ENCODE measurements at places on chromosomes 1 and 21.

DNA sequence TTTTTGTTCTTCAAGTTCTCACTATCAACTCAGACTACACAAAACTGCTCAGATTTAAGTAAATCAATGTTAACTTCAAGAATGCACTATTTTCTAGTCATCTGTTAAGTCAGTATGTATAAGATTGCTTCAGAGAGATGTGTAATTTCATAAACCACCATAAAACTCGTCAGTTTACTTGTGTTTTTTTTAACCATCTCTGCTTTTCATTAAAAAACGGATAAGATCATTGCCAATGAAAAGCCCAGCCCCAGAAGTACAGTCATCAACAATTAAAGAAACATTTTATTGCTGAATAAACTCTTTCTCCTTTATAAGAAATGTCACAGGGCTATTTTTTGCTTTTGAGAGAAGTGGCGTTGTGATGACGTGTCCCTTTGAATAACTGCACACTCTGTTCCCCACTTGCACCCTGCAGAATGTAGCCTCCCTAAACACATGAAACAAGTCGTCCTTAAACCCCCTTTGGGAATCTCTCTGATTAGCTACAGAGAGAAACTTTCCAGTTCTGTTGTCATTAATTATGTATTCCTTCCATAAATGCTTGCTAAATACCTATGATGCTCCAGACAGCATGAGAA is 202.7 kb upstream of the FOXD3 start:
- DNase-seq: no peak

GRCh38 chr1:246267896-246268295 is 239.2 kb downstream of the SMYD3 start:
- no peak for DNase-seq

- no peak for DNase-seq
Measured at GRCh38 chr1:53285546-53285945, 42.3 kb downstream of the LRP8 start.

DNA sequence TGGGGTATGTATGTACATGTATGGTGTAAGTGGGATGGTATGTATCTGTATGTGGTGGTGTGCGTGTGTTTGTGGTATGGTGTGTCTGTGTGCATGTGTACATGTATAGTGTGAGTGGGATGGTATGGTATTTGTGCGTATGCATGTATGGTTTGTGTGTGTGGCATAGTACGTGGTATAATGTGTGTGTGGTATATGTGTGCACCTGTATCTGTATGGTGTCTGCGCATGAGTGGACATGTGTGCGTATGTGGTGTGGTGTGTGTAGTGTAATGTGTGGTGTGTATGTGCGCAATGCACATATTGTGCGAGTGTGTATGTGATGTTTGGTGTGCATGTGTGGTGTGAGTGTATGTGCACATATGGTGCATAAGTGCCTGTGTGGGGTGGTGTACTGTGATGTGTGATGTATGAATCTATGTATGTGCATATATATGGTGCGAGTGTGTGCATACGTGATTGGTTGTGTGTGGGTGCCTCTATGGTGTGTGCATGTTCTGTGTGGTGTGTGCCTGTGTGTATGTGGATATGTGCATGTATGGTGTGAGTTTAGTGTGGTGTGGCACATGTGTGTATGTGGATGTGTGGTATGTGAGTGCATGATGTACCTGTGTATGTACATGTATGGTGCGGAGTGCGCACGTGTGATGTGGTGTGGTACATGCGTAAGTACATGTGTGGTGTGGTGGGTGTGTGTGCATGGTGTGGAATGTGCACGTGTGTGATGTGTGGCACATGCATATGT is 38.8 kb downstream of the WDR4 start:
- DNase-seq: no peak

DNA sequence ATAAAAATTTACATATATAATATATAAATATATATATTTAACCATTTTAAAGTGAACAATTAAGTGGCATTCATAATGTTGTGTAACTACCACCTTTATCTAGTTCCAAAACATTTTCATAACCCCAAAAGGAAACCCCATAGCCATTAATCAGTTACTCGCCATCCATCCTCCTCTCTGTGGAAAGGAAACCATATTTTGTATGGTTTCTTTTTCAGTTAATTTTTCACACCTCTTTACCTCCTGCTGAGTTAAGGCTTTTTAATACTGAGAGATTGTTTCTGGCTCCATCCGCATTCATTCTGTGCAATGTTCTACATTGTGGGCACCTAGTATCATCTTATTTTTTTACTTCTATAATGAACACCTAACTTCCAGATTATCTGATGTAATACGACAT is 512.1 kb downstream of the LMO4 start:
- no peak for DNase-seq

GRCh38 chr1:25786887-25787759 is 12.9 kb upstream of the SELENON start:
- DNase-seq: no peak

DNA sequence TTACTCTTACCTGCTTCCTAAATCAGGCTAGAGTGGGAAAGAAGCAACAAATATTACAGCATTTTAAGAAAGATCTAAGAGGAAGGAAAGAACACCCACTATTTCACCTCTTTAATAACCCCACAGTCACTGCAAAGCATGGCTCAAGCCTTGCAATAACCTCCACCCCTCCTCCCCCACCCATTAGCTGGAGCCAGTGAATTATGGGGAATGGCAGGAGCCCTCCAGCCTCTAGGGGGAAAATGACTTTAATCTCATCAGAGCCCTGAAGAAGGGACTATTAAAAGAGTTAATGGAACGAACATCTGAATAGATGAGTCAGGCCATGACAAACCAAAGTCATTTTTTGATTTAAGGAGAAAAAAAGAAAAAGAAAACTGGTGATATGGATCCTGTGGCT is 630.7 kb upstream of the PLXNA2 start:
- no peak for DNase-seq

DNA sequence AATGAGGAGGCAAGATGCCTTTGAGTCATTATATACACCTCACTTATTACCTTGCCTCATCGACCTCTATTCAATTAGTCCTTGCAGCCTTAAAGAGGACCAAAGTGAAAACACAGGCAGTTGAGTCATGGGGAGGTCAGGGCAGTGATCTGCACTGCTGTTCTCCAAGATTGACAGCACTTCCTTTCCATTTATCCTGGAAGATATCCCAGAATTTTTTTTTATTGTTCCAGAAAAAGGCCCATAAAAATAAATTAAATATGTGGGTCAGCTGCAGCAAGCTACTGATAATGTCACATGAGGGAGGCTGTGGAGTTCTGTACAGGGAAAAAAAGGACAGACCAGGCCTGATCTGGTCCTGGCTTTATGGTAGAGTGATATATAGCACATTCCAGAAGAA is 33.2 kb upstream of the CDC42BPA start:
- no peak for DNase-seq

DNA sequence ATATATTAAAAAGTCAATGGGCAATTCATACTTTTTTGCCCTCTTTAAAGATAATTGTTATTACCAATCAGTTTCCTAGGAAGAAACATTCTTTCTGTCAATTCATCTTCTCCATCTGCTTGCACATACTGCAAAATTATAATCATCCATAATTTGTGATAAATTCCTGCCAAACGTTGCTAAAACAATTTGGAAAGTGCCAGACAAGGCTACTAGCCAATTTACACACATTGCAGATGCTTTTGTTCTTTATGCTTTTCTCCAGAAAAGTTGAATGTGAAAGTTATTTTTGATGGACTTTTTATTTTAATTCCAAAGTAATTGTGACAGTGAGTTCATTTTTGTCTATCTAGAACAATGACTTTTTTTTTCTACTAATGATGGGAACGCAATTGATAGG is 992.8 kb upstream of the ADGRL2 start:
- DNase-seq: no peak

GRCh38 chr1:174968750-174969244 is 30.9 kb upstream of the CACYBP start:
- DNase-seq: peak; percentile 73

GRCh38 chr1:52559875-52560274 is 7.0 kb upstream of the TUT4 start:
- DNase-seq: no peak

DNA sequence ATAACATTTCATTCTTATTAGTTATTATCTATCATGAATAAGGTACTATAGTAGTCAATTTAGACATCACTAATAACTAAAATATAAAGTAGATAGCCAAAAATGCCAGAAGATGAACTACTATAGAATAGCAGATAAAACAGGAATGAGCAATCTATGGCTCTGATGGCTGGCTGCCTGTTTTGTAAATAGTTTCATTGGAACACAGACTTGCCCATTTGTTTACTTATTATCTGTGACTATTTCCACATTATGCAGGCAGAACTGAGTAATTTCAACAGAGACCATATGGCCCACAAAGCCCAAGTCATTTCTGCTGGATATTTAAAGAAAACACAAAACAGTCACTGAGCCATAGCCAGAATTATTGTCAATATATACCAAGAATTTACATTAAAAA is 222.1 kb downstream of the COL24A1 start:
- no peak for DNase-seq

GRCh38 chr1:90486134-90486824 is 230.8 kb downstream of the BARHL2 start:
- no peak for DNase-seq

DNA sequence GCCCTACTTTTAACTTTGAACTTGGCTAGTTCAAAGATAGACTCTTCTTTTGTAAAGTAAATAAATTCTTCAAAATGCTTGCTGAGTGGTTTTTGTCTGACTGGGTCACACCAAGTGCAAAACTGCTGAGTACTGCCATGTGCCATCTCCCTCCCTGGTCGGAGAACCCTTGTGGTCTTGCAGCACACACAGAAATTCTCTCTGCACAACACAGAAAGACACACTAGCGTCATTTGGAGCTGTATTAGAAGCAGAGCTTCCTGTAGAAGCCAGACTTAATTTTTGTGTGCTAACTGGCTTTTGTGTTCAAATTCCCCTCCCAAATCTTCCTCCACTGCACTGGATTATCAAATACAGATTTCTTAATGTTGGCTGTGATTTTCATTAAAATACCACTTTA is 2.5 kb downstream of the PSMB4 start:
- DNase-seq: no peak

DNA sequence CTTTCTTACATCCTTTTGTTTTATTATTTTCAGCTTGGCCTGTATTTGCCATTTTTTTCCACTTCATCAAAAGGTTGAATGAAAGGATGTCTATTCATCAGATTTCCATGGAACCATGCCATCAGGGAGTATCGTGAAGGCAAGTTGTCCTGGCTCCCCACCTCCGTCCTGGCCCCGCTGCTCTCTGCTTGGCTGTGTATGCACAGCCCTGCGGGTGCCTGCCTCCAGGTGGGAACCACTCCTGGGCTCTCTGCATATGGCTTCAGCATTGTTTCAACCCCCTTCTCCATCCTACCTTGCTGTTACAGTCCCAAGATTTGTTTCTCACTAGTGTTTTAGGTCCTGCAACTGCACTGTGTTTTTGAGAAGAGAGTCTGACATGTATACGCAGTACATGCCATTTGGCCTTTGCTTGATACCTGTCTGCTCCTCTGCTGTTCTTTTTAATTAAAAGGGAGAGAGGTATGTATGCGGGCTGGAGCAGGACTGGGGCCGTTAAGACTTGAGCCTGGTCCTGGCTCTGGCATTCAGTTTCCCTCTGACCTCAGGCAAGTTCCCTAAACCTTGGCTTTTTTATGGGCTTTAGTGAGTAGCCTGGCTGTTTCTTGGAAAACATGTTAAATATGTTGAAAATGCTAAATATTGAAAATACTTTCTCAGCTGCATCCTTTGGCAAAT is 69.9 kb upstream of the GCLM start:
- DNase-seq: no peak

- no peak for DNase-seq
Measured at GRCh38 chr1:164725401-164725800, 166.4 kb downstream of the PBX1 start.

- no peak for DNase-seq
Measured at GRCh38 chr1:170682809-170683208, 18.9 kb downstream of the PRRX1 start.

GRCh38 chr1:44460107-44460882 is 55.2 kb downstream of the RNF220 start:
- no peak for DNase-seq

GRCh38 chr1:94608852-94609530 is 67.4 kb upstream of the F3 start:
- no peak for DNase-seq
